ENCODE measurements at places on chromosomes 5 and 9.

- DNase-seq = no peak
Measured at GRCh38 chr5:74717596-74717995, 32.6 kb downstream of the HEXB start.

- no peak for DNase-seq
Measured at GRCh38 chr5:132505641-132506040, 15.1 kb upstream of the IRF1 start.

- DNase-seq = no peak
Measured at GRCh38 chr9:77417566-77417965, 230.6 kb downstream of the GNA14 start.

GRCh38 chr9:111149018-111149759 is 110.9 kb upstream of the LPAR1 start:
- DNase-seq = no peak

GRCh38 chr5:10634050-10634449 is 70.2 kb downstream of the ANKRD33B start:
- DNase-seq = no peak

DNA sequence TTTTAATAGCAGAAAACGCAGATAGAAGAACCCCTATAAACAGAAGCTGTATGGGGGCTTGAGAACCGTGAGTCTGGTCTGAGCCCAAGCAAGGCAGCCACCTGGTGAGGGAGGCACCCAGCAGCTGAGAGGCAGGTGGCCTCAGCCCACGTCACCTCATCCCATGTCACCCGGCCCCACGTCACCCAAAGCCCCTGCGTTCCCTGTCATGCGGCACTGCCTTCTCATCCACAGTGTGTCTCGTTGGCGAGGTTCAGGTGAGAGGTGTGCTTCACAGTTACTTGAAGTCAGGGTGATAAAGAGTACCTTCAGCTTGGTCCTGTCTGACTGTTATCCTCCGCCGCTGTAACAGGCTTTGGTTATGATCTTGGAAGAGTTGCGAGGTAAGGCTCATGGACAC is 80.6 kb upstream of the IRX4 start:
- DNase-seq = no peak

DNA sequence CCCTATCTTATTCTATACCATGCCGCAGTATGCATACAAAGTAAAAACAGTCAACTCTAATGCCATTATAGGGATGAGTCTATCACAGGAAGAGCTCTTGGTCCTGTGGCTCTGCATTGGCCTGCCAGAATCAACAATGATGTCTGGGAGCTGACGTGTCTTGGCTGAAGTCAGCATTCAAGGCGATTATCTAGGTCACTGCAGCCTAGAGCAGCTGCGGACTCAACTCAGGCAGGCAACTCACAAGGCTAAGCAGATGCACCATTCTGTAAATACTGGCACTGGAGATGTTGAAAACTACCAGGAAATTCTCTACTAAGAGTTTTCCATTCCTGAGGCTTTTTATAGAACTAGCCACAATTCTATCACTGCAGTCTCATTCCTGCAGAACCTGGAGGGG is 13.3 kb downstream of the SPATA9 start:
- no peak for DNase-seq

GRCh38 chr9:121860744-121861143 is 209.3 kb downstream of the DAB2IP start:
- DNase-seq = no peak

DNA sequence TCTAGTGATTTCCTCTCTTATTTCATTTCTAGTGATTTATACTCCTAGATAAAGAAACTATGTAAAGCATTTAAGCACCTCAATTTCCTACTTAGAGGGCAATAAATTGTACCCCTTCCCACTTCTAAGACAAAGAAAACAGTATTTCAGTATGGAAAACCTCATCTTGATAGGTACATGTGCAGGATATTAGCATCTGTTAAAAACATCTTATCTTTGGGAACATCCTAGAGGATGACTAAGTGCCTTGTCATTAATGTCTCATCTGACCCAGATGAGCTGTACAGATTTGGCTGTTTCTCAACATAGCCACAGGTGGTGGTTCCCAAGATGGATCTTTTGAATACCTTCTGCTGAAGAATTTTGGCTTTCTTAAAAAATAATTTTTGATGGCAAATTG is 5.7 kb downstream of the MEGF10 start:
- DNase-seq = no peak

GRCh38 chr5:77568555-77568954 is 70.0 kb downstream of the OTP start:
- no peak for DNase-seq

DNA sequence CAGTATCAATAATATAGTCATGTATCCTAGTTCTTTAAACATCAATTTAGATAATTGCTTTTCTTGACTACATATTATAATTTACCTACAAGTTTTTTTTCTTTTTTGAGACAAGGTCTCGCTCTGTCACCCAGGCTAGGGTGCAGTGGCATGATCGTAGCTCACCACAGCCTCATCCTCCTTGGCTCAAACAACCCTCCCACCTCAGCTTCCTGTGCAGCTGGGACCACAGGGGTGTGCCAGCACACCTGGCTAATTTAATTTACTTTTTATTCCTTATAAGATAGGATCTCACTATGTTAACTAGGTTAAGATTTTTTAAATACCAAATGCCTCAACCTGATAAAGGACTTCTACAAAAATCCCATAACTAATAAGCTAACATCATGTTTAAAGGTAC is 21.1 kb downstream of the UIMC1 start:
- DNase-seq = no peak

DNA sequence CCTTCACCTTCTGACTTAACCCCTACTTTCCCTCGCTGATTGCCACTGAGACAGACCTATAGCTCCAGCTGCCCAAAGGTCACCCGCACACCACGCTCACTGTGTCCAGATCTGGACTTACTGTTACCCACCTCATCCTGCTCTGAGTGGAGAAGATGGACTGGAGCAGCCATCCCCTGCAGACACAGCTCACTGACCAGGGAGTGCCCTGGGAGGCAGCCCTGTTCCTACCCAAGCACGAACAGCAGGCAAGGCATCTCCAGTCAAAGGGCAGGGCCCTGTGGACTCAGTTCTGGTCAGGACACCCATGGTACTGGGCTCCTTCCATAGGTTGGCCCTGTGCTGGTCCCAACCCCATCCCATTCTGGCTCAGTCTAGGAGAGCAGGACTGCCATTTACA is 9.5 kb upstream of the BARX1 start:
- DNase-seq = no peak

DNA sequence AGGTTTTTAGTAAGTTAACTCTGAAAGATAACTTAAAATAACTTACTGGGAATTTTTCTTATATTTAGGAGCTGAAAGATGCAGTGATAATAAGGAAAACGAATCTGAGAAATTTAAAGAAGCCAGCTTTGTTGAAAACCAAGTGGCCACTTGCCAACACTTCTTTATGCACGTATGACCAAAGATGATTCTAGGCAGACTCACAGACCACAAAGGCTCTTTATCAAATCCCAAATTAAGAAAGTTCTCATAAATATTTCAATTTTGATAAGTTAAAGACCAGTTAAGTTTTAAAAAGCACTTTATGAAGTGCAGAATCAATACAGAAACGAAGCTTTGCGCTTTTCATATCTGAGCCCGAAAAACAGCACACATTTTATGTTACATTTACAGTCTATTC is 1.5 kb downstream of the AFF4 start:
- DNase-seq = no peak

DNA sequence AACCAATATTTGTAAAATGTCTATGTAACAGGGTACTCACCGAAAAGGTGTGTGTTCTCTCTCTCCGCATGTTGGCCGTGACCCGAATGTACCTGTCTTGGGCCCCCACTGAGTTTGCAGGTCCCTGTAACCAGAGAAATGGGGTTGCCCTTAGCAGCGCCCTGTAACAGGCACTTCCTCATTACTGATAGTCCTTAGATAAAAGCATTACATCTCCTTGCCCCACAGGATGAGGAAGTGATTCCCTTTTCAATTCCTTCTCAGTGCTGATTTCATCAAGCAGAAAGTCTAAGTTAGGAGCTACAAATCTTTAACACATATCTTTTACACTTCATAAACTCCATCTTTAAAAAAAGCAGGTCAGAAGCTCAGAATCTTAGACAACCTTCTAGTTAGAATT is 15.2 kb upstream of the HMHB1 start:
- DNase-seq = no peak

DNA sequence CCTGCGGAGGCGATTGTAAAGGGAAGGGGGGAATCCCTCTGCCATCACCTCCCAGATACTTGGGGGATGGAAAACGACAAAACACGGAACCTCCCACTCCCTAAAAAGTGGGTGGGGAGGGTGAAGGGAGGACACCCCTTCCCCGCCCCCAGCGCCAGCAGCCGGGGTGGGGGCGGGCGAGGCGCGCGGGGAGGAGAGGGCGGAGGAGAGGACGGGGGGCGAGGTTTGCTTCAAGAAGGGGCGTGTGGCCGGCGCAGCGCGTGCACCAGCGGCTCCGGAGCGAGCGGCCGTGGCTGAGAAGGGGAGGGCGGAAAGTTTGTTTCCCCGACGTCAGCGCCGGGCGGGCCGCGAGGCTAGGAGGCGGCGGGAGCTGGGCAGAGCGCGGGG is at the start of gene PRRX2:
Gene PRRX2, plus strand, starts transcription at position 259 of the 387 bp plus-strand sequence. CDS start 221 bp downstream, outside the sequence.
- peak; percentile 63 for DNase-seq

- DNase-seq = peak; percentile 46
Measured at GRCh38 chr5:172005708-172006320, 624 bp downstream of the FBXW11 start.

GRCh38 chr5:82259172-82259800 is 18.9 kb downstream of the RPS23 start:
- no peak for DNase-seq

- DNase-seq = no peak
Measured at GRCh38 chr5:128979761-128980160, 14.5 kb downstream of the SLC27A6 start.

DNA sequence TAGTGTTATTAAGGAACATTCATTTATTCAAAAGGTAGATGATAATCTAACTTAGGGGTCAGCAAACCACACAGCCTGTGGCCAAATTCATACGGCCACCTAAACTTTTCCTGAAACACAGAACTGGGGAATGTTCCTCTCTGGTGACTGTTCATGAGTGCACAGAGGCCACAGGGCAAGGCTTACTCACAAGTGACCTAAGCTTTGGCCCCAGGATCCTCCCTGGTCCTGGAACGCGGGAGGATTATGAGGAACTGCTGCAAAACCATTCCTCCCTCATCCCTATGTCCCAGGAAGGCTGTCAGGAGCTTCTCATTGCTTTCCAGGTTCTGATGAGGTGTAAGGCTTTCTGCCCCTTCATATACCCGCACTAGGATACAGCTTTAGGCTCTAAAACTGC is 397.6 kb downstream of the SEMA5A start:
- DNase-seq = no peak

GRCh38 chr5:85910335-85910734 is 707.4 kb upstream of the COX7C start:
- no peak for DNase-seq

DNA sequence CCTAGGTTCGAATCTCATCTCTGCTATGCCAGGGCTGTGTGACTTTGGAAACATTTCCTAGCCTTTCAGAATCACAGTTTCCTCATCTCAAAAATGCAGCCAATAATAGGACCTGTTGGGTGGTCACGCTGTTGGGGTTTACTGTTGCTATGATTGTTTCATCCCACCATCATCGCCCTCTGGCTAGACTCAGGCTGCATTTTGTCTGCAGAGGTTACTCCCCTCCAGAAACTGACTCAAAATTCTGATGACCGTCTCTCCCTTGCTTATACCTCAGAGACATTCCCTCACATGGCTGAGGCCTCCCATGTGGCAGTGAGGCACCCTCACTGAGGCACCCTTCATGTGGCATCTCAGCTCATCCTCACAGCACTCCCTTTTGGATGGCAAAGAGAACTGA is 61.6 kb downstream of the COL27A1 start:
- no peak for DNase-seq

DNA sequence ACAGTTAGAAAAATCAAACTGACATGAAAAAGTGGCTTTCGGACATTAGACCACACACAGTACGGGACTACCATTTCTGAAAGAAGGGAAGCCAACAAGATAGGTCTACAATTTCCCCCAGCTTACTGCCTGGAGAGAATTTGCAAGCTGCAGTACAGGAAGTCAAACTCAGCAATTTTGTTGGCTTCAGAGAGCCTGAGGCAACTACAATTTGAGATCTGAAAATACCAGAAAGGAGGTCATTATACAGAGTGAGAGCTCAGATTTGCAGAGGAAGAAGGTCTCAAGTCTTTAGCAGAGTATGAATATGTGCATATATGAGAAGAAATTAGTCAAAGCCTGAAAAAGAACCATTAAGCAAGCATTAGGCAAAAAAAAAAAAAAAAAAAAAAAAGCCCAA is 83.0 kb downstream of the OXCT1 start:
- DNase-seq = no peak

DNA sequence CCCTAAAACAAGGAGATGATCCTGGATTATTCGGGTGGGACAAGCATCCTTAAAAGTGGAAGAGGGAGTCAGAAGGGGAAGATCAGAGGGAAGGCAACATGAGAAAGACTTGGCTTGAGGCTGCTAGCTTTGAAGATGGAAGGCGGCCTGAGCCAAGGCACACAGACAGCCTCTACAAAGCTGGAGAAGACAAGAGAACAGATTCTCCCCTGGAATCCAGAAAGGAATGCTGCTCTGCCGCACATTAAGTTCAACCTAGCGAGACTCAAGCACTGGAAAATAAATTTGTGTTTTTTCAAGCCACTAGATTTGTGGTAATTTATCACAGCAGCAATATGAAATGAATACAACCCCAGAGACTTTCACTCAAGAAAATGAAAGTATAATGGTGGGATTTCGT is 17.9 kb downstream of the SLC36A3 start:
- no peak for DNase-seq

- no peak for DNase-seq
Measured at GRCh38 chr5:51665251-51665593, 282.0 kb downstream of the ISL1 start.

GRCh38 chr9:136104916-136105315 is 9.8 kb upstream of the NACC2 start:
- DNase-seq = no peak

DNA sequence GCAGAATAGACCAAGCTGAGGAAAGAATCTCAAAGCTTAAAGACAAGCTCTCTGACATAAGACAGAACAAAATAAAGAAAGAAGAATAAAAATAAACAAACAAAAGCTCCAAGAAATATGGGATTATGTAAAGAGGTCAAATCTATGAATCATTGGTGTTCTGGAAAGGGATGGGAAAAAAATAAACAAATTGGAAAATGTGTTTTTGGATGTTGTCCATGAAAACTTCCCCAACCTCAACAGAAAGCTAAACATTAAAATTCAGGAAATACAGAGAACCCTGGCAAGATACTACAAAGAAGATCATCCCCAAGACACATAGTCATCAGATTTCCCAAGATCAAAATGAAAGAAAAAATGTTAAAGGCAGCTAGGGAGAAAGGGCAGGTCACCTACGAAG is 662.0 kb upstream of the CDH18 start:
- DNase-seq = no peak

GRCh38 chr9:129285382-129285781 is 107.3 kb upstream of the IER5L start:
- no peak for DNase-seq

GRCh38 chr9:121548666-121549065 is 49.0 kb upstream of the GGTA1 start:
- DNase-seq = no peak

DNA sequence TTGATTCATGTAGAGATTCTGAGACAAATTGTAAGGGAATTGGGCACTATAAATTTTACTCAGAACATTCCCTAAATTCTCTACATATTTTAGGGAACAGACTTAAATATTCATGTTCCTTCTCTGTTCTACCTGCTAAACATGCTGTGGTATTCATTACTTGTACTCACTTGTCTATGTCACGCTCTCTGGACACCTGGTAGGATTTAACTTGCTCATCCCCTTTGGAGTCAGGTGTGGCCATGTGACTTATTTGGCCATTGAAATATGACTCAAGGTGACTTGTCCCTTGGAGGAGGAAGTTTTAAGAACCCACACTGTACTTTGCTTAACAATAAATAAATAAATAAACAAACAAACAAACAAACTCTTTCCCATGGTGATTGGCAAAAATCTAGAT is 2258.8 kb upstream of the WWC1 start:
- no peak for DNase-seq

Data from stimulated activated naive CD8-positive, alpha-beta T cell treated with anti-CD3 and anti-CD28 coated beads, Interleukin-15, Interleukin-2, amounts not matched to agents 100 U/mL and 50 U/mL, for 24 hours (primary cell).